ENCODE measurements at places on chromosomes 4 and X. TPM values are rescaled to one million over a fixed set of nuclear protein-coding genes. Genes with fewer than 3 reads are reported as not detected.

ANK2 gene
- 41.2 TPM for total RNA-seq

ARHGEF6 gene
- 0.35 TPM for total RNA-seq

MAGEB17 gene
- not detected for total RNA-seq

RHOH gene
- not detected for total RNA-seq

PCYT1B gene
- total RNA-seq: not detected

SNX25 gene
- 14.4 TPM for total RNA-seq

FAM47E gene
- total RNA-seq: 1.0 TPM

PNCK gene
- total RNA-seq: not detected

TSPAN5 gene
- 19.8 TPM for total RNA-seq

BBS12 gene
- total RNA-seq: 8.3 TPM

KIF4A gene
- total RNA-seq: 13.6 TPM

CD38 gene
- not detected for total RNA-seq

GRCh38 chr4:48831532-48832030, 693 bp downstream of the OCIAD1 start:
- peaks cover 11% of the 10 kb centered on the region for H3K4me1 ChIP-seq
- no peak for DNase-seq
- H3K36me3 ChIP-seq: peaks cover 45% of the 10 kb centered on the region

- H3K36me3 ChIP-seq: no peaks in the 10 kb centered on the region
- peaks cover 53% of the 10 kb centered on the region for H3K27me3 ChIP-seq
- peak; percentile 46 for DNase-seq
- no peak overlapping the region for H3K27ac ChIP-seq
- H3K4me1 ChIP-seq: peaks cover 7% of the 10 kb centered on the region
- H3K4me3 ChIP-seq: peak overlapping the region; percentile 77
Measured at GRCh38 chr4:114599903-114600552, 1.4 kb downstream of the UGT8 start.

- no peak for DNase-seq
- no peak overlapping the region for H3K27ac ChIP-seq
- H3K27me3 ChIP-seq: no peaks in the 10 kb centered on the region
- no peak overlapping the region for H3K4me3 ChIP-seq
Measured at GRCh38 chr4:85737254-85737653, 262.3 kb downstream of the ARHGAP24 start.

DNA sequence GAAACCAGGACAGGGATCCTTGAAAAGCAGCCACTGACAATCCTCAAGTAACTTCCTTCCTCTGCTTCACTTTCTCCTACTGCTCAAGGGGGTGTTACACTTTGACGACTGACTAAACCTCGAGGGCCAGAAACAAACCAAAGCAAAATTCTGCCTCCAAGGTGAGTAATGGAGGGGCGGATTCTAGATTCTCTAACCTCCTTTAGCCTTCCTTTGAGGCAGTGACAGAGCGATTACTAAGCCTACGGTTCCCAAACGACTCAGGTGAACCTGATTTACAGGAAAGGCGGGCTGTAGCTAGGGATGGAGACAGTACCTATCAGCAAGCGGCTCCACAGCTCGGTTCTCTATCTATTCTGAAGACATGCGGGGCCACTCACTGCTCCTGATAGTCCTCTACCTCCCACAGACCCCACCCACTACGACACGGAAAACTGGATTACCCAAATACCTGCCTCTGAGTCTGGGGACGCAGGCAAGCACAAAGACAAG, 487 bp downstream of the TBCK start:
- no peak overlapping the region for H3K4me3 ChIP-seq
- H3K27me3 ChIP-seq: no peaks in the 10 kb centered on the region
- DNase-seq: peak; percentile 54
- peaks cover 25% of the 10 kb centered on the region for H3K4me1 ChIP-seq
- peaks cover 7% of the 10 kb centered on the region for H3K36me3 ChIP-seq

DNA sequence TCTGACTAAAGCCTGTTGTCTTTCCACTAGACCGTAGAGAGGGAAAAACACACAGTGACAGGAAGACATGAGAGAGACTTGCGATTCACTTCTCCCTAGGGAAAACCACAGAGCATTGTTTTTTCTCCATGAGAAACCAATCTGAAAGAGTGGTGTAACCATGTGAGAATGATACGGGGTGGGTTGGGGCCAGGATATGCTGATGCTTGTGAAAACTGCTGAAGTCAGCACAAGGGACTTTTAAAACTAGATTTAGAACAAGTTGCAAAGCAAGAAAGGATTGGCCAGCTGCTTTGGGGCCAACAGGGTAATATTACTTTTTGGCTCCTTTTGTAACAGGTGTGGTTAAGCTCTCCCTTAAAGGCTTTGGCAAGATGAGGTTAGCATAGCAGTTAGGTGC, 66.1 kb downstream of the NHSL2 start:
- peaks cover 75% of the 10 kb centered on the region for H3K27me3 ChIP-seq
- H3K4me1 ChIP-seq: no peaks in the 10 kb centered on the region
- H3K36me3 ChIP-seq: no peaks in the 10 kb centered on the region

DNA sequence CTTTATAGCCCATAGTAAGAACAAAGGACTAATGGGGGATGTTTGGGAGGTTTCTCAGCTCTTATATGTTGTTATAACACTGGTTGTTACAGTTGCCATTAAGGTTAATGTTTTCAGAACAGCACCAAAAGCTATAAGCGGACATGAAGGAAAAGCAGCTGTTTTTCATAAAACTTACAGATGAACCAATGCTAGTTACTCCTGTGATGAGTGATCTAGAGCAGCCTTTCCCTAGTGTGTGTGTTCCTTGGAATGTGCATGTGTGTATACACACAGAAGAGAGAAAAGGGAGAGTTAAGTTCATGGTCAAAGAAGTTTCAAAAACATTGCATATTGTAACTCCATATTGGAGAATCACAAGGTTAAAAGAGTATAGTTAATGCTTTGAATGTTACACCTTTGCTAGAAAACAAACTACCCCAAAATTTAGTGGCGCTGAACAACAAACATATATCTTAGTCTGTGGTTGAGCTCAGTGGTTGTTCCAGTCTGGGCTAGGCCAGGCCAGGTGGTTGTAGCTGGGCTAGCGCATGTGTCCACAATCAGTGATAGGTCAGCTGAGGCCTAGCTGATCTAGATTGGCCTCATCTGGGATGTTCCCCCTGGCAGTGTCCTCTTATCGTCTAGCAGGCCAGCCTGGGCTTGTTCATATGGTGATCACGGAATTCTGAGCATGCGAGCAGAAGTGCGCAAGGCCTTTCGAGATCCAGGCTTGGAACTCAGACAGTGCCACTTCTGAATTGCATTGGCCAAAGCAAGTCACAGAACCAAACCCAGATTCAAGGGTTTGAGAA, 151.0 kb downstream of the NHS start:
- peaks cover 45% of the 10 kb centered on the region for H3K27me3 ChIP-seq
- H3K36me3 ChIP-seq: peaks cover 6% of the 10 kb centered on the region
- no peak for DNase-seq

DNA sequence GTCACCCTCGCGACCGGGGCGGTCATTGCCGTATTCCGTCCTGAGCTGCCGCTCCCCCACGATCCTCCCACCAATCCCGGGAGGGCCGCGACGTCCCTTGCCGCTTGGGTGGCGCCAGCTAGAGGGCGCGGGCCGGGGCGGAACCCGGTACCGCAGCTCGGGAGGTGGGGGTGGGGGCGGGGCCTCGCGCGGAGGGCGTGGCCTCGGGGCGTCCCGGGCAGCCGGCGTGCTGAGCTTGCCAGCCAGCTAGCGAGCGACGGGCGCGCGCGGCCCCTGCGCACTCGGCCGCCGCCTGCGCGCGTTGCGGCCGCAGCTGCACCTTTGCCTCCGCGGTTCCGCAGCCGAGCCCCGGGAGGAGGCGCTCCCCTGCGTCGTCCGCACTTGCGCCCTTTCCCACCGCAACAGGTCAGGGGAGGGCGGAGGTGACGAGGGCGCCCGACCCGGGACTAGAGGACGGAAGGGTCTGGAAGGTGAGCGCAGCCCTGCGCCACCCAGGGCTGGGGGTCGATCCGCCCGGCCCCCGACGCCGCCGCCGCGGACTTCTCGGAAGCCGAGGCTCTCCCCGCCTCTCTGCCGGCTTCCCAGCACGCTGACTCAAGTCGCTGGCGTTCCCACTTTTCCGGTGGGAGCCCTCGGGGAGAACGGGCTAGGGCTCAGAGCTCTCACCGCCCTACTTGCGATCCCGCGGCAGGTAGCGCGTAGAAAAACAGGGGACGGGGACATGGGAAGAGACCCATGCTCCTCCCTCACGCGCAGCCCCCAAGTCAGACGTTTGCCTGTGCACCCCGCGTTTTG, at the start of gene AFF1:
Gene AFF1, plus strand, starts transcription at position 241 of the 795 bp plus-strand sequence. CDS start 13,523 bp downstream, outside the sequence.
- peak within 1 kb of the TSS; percentile 85 for H3K4me3 ChIP-seq
- DNase-seq: peak; percentile 88
- H3K36me3 ChIP-seq: peaks cover 21% of the 10 kb centered on the region
- H3K27me3 ChIP-seq: no peaks in the 10 kb centered on the region

GRCh38 chrX:138294951-138295350, 416.6 kb downstream of the FGF13 start:
- H3K36me3 ChIP-seq: no peaks in the 10 kb centered on the region
- peak; percentile 1 for DNase-seq
- H3K4me1 ChIP-seq: no peaks in the 10 kb centered on the region
- no peak overlapping the region for H3K4me3 ChIP-seq

DNA sequence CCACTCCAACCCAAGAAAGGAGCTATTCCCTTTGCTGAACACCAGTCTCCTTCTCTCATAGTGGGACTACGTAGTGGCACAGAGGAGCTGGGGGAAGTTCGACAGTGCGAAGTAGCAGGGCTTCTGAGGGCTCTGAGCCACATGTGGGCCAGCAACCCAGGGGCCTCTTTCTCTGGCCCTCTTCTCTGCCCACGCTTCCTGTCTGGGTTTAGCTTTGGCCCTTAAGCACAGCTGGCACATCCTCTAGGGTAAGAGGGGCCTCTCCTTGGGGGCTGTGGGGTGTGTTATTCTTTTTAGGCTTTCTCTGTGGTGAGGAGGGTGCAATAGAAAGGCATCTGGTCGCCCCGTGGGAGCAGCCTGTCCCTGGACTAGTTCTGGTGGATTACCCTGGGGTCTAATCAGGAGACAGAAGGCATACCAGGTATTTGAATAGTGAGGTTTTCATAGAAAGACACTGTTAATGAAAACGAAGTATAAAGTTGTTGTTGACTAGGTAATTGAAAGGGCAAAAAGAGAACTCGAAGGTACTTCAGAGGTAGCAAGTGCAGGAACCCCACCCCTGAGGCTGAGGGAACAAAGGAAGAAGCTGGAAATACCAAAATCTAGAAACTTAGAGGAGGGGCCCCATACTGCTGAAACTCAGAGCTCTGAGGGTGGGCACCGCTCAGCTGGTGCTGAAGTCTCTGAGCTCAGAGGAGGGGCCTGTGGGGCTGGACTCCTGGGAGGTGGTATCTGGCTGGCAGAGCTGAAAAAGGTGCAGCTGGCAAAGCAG, 151.9 kb upstream of the RPS6KA3 start:
- H3K4me1 ChIP-seq: no peaks in the 10 kb centered on the region
- H3K36me3 ChIP-seq: no peaks in the 10 kb centered on the region
- H3K27me3 ChIP-seq: peaks cover 43% of the 10 kb centered on the region

- peaks cover 6% of the 10 kb centered on the region for H3K4me1 ChIP-seq
- H3K4me3 ChIP-seq: no peak overlapping the region
- H3K36me3 ChIP-seq: no peaks in the 10 kb centered on the region
Measured at GRCh38 chrX:84216881-84217280, 28.9 kb upstream of the RPS6KA6 start.

DNA sequence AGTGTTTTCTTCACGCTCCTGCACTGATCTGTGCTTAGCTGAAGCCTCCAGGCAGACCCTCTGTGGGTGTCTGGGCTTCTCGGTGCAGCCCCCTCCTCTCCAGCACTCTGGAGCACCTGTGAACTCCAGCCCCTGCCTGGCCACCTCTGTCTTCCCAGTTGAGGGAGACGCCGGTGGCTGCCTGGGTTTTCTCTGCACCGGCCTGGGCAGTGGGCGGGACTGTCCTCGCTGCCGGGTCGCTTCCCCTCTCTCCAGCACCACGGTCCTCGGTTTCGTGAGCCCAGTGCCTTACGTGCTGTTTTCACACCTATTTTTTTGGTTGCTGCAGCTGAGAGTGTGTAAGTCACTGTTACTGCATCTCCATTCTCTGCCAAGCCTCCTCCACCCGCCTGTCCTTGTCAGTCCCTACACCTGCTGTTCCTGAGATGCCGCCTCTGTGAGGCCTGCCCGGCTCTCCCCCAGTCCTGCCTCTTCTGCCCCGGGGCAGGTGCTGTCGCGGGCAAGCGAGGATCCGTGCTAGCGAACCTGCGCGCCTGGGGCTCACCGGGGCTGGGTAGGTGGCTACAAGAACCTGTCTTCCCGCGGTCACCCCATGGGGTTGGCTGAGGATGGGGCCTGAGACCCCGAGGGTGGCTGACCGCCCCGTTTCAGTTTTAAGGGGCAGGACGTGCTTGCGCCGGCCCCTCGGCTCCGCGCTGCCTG, 2.4 kb upstream of the FGFRL1 start:
- H3K27me3 ChIP-seq: peaks cover 29% of the 10 kb centered on the region
- H3K4me3 ChIP-seq: peak overlapping the region; percentile 45
- H3K4me1 ChIP-seq: peaks cover 11% of the 10 kb centered on the region
- no peak for DNase-seq

DNA sequence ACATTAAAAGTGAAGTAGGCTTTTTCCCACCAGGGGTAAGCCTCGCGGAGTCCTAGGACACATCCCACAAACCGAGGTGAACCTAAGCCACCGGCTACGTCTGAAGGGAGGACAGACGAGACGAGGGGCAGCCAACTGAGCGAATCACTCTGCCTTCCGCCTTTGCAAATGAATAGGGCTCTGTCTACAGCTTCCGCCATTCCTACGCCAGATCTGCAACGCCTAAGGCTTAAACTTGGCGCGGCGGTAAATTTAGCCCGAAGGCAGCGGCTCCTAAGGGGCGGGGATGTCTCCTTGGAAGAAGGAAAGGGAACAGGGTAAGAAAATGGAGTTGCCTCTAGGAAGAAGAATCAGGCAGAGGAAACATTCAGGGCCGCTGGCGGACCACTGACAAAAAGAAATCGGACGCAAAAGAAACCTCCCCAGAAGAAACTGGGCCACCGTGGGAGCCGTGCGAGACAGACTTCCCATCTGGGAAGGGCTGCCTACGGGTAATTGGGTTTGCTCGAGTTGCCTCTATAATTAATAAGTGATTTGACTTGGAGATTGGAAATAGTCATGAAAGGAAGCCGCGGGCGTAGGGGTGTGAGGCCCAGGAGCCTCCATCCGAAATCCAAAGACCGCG, 90.5 kb downstream of the BCOR start:
- H3K27me3 ChIP-seq: peaks cover 13% of the 10 kb centered on the region
- DNase-seq: no peak
- no peak overlapping the region for H3K4me3 ChIP-seq

GRCh38 chrX:72102126-72102525, 29.6 kb downstream of the RTL5 start:
- peaks cover 96% of the 10 kb centered on the region for H3K27me3 ChIP-seq
- H3K36me3 ChIP-seq: no peaks in the 10 kb centered on the region
- H3K27ac ChIP-seq: no peak overlapping the region
- DNase-seq: no peak
- H3K4me1 ChIP-seq: no peaks in the 10 kb centered on the region

DNA sequence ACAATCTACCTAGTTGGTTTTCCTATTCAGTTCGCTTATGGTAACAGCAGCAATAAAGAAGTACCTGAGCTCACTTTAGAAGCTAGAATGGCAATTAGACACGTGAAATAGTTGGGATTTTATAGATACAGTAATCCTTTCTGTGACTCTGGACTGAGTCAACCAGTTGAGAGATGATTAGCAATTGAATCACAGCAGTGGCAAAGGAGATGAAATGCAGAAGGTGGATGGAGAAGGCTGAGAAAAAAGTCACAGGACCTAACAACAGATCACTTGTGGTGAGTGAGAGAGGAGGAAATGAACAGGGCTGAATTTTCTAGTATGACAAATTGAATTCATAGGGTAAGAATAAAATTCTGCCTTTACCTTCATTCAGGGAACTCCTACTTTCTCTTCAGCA, 197.1 kb upstream of the MAGEB18 start:
- H3K36me3 ChIP-seq: no peaks in the 10 kb centered on the region
- H3K27me3 ChIP-seq: no peaks in the 10 kb centered on the region
- no peak overlapping the region for H3K4me3 ChIP-seq
- no peaks in the 10 kb centered on the region for H3K4me1 ChIP-seq
- DNase-seq: peak; percentile 3
- no peak overlapping the region for H3K27ac ChIP-seq

- no peak overlapping the region for H3K4me3 ChIP-seq
- no peaks in the 10 kb centered on the region for H3K4me1 ChIP-seq
Measured at GRCh38 chrX:153739754-153740486, 15.3 kb downstream of the ABCD1 start.

All from MCF 10A (cell line).